Activated CD8-positive, alpha-beta T cell treated with anti-CD3 and anti-CD28 coated beads for 36 hours (primary cell): ENCODE measurements at places on chromosomes 2 and 18.

- peak overlapping the region; percentile 69 for H3K4me3 ChIP-seq
- H3K36me3 ChIP-seq = peaks cover 14% of the 10 kb centered on the region
- peaks cover 93% of the 10 kb centered on the region for H3K4me1 ChIP-seq
Observed at GRCh38 chr2:98463551-98463971, 18.9 kb downstream of the INPP4A start.

GRCh38 chr2:109364217-109364616, 235.2 kb downstream of the SH3RF3 start:
- DNase-seq = no peak
- no peak overlapping the region for H3K4me3 ChIP-seq
- no peaks in the 10 kb centered on the region for H3K27me3 ChIP-seq
- no peaks in the 10 kb centered on the region for H3K4me1 ChIP-seq

DNA sequence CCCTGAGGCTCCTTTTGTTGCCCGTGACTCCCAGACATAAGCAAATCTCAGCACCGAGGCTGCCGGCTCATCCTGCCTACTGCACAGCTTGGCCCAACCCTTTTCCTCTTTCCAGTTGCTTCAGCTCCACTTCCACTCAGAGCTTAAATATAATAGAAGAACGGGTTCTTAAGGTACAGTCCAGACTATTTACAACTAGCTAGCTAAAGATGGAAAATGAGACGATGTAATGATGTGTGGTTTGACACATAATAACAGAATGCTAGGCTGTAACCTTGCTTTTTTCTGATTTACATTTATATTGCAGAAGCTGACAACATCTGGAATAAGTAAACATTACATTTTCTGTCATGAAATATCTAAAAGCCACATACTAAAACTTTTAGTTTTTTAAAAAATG, 26.9 kb upstream of the ATP9B start:
- no peak overlapping the region for H3K4me3 ChIP-seq
- H3K36me3 ChIP-seq = no peaks in the 10 kb centered on the region
- DNase-seq = no peak

GRCh38 chr2:120908314-120908975, 172.8 kb downstream of the GLI2 start:
- no peaks in the 10 kb centered on the region for H3K36me3 ChIP-seq
- H3K4me3 ChIP-seq = no peak overlapping the region
- no peak for DNase-seq
- no peaks in the 10 kb centered on the region for H3K27me3 ChIP-seq

DNA sequence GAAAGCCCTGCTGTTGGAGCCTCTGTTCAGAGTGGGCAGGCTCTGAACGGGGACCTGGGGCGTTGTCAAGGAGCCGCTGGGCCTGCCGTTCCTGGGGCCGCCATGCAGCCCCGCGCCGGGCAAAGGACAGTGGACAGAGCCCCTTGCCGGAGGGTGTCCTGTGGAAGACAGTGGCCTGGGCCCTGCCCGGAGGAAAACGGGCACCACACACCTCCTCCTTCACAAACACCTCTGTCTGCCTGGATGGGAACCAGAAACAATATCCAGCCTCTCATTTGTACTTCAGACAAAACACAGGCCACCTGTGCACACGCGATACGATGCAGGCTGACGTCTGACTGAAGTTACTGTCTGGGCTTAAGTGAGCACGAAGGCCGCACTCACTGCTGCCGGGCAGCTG, 233.7 kb downstream of the TWIST2 start:
- DNase-seq = no peak
- H3K36me3 ChIP-seq = peaks cover 2% of the 10 kb centered on the region
- H3K27me3 ChIP-seq = no peaks in the 10 kb centered on the region
- no peaks in the 10 kb centered on the region for H3K4me1 ChIP-seq
- H3K4me3 ChIP-seq = no peak overlapping the region

GRCh38 chr18:74930616-74931015, 278.3 kb downstream of the PTGR3 start:
- H3K27ac ChIP-seq = no peak overlapping the region
- DNase-seq = no peak
- H3K36me3 ChIP-seq = peaks cover 9% of the 10 kb centered on the region
- no peaks in the 10 kb centered on the region for H3K4me1 ChIP-seq

DNA sequence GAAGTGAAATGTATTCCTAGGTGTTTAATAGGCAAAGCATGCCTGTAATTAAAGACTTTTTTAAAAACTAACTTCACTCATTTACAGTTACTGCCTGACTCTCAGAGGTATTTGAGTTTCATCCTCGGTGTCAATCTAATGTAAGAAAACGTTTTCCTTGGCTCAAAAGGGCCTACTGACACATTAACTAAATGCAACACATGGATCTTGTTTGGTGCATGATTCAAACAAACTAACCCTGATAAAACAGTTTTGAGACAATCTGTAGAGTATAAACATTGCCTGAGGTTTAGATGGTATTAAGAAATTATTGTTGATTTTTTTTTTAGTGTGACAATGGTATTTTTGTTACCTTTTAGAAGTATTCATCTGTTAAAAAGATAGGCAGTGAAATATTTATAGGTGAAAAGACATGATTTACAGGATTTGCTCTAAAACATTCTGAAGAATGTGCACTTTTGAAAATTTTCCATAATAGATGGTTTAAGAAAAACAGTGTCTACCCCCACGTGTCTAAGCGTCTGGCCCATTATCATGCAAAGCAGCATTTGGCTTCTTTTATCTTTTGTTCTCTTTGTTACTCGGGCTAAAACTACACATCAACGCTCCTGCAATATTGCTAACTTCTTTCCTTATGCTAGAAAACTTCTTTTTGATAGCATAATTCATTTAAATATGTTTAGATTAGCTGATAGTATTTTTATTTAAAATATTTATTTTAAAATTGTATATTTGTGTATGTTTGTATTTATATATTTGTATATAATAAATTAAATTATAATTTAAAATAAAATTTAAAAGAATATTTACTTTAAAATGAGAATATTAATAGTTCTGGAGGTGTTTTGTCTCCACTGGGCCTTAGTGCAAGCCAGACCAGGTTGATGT, 160.2 kb upstream of the NDUFV2 start:
- no peak overlapping the region for H3K4me3 ChIP-seq
- H3K27me3 ChIP-seq = no peaks in the 10 kb centered on the region
- no peaks in the 10 kb centered on the region for H3K4me1 ChIP-seq
- H3K36me3 ChIP-seq = no peaks in the 10 kb centered on the region
- H3K27ac ChIP-seq = no peak overlapping the region

DNA sequence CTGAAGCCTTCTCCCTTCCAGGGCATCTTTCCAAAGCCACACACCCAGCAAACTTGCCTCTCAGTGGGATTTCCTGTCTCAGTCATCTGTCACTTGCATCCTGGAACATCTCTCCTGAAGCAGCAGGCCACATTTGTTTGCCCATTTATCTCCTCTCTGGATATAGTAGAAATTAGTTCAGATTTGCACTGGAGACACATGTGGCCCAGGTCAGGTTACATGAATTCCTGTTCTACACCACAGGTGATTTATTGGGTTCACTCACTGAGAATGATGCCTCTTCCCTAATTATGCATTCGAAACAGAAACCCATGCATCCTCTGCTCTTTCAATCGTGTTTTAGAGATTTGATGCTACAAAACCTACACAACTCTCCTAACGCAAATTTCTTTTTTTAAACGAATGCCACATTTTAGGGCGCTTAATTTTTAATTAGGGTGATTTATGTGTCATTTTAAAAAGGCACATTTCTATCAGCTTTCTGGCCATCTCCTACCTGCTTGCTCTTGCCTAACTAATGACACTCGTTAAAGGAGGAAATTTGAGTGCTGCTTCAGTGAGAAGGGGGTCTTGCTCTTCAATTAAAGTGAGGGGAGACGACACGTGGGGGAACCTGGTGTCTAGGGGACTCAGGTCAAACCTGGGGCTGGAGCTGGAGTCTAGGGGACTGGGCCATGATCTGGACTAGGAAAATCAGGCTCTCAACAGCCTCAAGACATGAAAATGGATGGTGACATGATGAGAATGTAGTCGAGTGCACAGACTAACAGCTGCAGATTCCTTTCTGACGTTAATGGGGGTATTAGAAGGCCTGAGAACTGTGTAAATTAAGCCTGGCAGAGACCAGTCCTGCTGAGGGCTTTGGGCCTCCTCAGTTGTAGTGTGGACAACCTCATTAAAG, 221.4 kb downstream of the CLIP4 start:
- H3K27ac ChIP-seq = no peak overlapping the region
- DNase-seq = no peak
- no peaks in the 10 kb centered on the region for H3K36me3 ChIP-seq
- no peaks in the 10 kb centered on the region for H3K4me1 ChIP-seq
- no peaks in the 10 kb centered on the region for H3K27me3 ChIP-seq
- no peak overlapping the region for H3K4me3 ChIP-seq

GRCh38 chr2:133657591-133657990, 89.3 kb upstream of the NCKAP5 start:
- no peak overlapping the region for H3K27ac ChIP-seq
- H3K4me1 ChIP-seq = no peaks in the 10 kb centered on the region
- no peak overlapping the region for H3K4me3 ChIP-seq
- H3K27me3 ChIP-seq = peaks cover 1% of the 10 kb centered on the region
- H3K36me3 ChIP-seq = no peaks in the 10 kb centered on the region

DNA sequence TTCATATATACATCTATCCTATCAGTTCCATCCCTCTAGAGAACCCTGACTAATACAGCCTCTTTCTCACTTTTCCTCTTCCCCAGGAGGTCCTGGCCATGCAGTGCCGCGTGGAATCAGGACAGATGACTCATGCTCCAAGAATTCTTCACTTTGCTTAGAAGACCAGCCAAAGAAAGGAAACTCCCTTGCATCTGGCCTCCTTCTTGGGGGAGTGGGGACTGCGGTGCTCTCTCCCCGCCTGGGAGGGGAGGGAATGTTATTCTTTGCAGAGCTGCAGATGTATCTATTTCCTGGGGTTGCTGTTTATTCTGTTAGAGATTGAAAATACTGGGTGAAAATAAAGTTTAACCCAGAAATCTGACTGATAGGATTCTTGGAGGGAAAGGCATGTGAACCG, 111.5 kb upstream of the SH3BP4 start:
- H3K36me3 ChIP-seq = no peaks in the 10 kb centered on the region
- H3K4me1 ChIP-seq = no peaks in the 10 kb centered on the region
- no peak overlapping the region for H3K27ac ChIP-seq
- H3K27me3 ChIP-seq = peaks cover 3% of the 10 kb centered on the region
- DNase-seq = no peak
- H3K4me3 ChIP-seq = no peak overlapping the region

GRCh38 chr18:3903337-3903736, 453.4 kb downstream of the TGIF1 start:
- no peak overlapping the region for H3K27ac ChIP-seq
- no peak overlapping the region for H3K4me3 ChIP-seq
- no peak for DNase-seq
- peaks cover 5% of the 10 kb centered on the region for H3K27me3 ChIP-seq
- no peaks in the 10 kb centered on the region for H3K4me1 ChIP-seq
- H3K36me3 ChIP-seq = no peaks in the 10 kb centered on the region

- no peak for DNase-seq
- no peak overlapping the region for H3K27ac ChIP-seq
- H3K36me3 ChIP-seq = no peaks in the 10 kb centered on the region
- peaks cover 3% of the 10 kb centered on the region for H3K27me3 ChIP-seq
- H3K4me1 ChIP-seq = peaks cover 5% of the 10 kb centered on the region
Observed at GRCh38 chr18:58208207-58208932, 164.3 kb downstream of the NEDD4L start.

DNA sequence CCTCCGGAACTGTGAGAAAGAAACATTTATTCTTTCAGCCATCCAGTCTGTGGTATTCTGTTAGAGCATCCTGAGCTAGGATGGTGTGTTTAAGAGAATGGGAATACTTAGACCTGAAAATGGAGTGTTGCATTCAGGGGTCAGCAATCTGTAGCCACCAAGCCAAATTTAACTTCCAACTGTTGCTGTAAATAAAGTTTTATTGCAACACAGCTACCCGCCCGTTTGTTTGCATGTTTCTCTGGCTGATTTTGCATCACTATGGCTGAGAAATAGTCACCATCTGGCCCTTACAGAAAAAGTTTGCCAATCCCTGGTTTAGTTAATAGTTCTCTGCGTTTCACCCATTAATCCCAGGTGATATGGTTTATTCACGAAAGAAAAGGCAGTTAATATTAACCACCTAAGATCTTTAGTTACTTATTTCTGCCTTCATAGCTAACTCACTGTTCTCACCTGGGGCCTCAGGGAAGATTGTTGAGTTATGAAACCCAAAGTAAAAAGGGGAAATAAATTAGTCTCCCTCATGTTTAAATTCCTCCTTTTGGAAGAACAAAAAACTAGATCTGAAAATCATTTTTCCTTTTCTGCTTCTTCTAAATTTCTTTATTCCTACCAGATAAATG, 9.5 kb upstream of the CYS1 start:
- no peak for DNase-seq
- H3K4me3 ChIP-seq = no peak overlapping the region
- peaks cover 4% of the 10 kb centered on the region for H3K36me3 ChIP-seq
- H3K27ac ChIP-seq = no peak overlapping the region
- H3K4me1 ChIP-seq = peaks cover 3% of the 10 kb centered on the region
- peaks cover 56% of the 10 kb centered on the region for H3K27me3 ChIP-seq

DNA sequence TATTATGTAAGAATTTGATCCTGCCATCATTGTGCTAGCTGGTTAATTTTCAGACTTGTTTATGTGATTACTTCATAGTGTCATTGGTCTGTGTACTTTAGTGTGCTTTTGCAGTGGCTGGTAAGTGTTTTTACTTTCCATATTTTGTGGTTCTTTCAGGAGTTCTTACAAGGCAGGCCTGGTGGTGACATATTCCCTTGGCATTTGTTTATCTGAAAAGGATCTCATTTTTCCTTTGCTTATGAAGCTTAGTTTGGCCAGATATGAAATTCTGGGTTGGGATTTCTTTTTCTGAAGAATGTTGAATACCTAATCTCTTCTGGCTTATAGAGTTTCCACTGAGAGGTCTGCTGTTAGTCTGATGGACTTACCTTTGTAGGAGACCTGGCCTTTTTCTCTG, 72.8 kb upstream of the MC4R start:
- no peak for DNase-seq
- H3K4me3 ChIP-seq = no peak overlapping the region
- H3K36me3 ChIP-seq = no peaks in the 10 kb centered on the region
- no peak overlapping the region for H3K27ac ChIP-seq

DNA sequence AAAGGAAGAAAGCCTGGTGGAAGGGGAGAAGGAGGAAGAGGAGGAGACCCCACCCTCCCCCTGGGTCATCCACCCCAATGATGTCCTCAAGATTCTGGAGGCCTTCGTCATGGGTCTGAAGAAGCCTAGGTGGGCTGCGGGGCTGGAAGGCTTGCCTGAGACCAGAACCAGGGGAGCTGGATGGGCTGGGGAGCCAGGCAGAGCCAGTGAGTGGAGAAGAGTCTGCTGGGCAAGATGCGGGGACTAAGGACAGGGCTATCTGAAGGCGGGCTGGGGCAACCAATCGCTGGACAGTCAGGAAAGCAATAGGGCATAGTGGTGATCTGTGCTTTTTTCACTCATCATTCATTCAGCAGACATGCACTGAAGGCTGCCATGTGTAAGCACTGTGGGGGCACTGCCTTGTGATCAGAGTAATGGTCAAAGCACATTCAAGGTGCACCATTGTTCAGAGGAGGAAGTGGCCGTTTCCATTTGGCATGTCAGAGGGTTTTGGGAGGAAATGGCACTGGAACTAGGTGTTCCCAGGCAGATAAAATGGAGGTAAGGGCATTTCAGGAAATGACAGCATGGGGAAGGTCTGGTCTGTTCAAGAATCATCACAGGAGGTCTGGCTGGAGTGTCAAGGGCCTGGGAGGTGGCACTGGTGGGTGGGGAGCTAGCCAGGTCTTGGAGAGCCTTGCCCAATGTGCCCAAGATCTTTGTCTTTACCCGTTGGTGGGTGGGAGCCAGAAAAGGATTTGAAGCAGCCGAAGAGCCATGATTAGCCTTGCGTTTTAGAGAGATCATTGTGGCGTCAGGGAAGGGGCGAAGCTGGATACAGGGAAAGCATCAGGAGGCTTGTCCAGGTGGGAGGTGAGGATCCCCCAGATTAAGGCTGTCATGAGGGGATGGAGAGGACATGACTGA, 24.2 kb downstream of the OTOF start:
- no peak overlapping the region for H3K4me3 ChIP-seq
- H3K4me1 ChIP-seq = no peaks in the 10 kb centered on the region
- no peak for DNase-seq
- no peaks in the 10 kb centered on the region for H3K27me3 ChIP-seq
- no peaks in the 10 kb centered on the region for H3K36me3 ChIP-seq
